ENCODE measurements at places on chromosomes 5 and 9. TPM values are rescaled to one million over a fixed set of nuclear protein-coding genes. Genes with fewer than 3 reads are reported as not detected.

DNA sequence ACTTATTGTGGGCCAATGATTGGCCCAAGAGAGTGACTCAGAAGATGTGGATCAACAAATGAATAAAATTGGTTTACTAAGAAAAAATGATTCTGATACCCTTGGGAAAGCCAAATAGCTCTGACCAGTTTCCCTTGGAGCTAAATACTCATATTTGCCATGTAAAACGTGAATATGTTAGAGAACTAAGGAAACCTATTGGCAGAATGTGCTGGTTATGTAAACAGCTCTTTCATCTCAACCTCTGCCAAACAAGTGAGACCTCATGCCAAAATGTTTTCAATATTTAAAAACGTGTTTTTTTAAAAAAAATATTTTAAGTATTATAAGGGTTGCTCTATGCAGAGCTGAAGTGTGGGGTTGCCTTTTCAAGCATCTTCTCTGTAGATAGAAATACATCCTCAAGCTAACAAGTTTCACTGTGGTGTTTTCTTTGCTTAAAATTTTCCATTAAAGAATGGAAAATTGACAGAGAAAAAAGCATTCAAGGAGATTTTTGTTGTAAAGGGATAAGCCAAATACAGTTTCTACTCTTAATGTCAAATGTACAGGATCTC lies 186.9 kb upstream of the TUT7 start:
- DNase-seq = no peak

DNA sequence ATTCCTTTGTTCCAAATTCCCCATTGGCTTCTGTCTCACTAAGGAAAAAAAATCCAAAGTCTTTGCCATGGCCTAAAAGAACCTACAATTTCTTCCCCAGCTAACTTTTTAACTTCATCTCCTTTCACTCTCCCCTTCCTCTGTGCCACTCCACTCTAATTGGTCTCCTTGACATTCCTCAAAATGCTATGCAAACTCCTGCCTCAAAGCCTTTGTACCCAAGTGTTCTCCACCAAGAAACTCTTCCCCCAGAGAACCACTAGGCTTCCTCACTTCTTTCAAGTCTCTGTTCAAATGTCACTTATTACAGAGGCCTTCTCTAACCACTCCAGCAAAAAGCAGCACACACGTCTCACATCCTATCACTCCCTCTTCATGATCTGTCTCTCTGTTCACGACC lies 91.6 kb upstream of the NR4A3 start:
- no peak for DNase-seq

GRCh38 chr9:85702191-85702590 lies 39.6 kb downstream of the AGTPBP1 start:
- no peak for DNase-seq

GRCh38 chr5:105789246-105789645 lies 1881.5 kb downstream of the EFNA5 start:
- no peak for DNase-seq

- no peak for DNase-seq
Observed at GRCh38 chr9:114908104-114908622, 22.2 kb downstream of the TNFSF8 start.

DNA sequence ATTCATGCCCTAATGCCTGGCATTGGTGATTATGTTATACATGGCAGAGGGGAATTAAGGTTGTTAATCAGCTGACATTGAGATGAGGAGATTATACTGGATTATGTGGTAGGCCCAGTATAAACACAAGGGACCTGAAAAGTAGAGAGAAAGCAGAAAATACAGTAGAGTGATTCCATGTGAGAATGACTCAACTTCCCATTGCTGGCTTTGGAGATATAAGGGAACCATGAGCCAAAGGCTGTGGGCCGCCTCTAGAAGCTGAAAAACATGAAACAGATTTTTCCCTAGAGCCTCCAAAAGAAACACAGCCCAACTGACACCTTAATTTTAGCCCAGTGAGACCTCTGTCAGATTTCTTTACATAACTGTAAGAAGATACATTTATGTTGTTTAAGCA lies 65.0 kb upstream of the CTXN3 start:
- DNase-seq = no peak

DNA sequence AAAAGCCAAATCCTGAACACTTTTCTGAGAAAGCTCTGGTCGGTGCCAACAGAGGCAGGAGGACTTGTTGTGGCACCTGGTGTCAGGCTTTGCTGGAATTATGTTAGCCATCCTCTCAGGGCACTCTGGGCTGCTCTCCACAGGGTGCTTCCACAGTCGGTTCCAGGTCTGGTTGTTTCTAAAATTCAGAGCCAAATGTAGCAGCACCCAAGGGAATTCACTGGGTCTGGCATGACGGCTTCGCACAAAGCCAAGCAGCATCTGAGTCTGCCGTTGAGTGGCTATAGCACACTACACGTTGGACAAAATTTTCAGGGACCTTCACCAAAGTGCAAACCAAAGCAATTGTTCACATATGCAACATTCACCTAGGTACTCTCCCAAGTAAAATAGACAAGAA lies 110.2 kb downstream of the PJA2 start:
- DNase-seq = no peak

- DNase-seq = no peak
Observed at GRCh38 chr5:126852091-126852571, 75.2 kb downstream of the LMNB1 start.

DNA sequence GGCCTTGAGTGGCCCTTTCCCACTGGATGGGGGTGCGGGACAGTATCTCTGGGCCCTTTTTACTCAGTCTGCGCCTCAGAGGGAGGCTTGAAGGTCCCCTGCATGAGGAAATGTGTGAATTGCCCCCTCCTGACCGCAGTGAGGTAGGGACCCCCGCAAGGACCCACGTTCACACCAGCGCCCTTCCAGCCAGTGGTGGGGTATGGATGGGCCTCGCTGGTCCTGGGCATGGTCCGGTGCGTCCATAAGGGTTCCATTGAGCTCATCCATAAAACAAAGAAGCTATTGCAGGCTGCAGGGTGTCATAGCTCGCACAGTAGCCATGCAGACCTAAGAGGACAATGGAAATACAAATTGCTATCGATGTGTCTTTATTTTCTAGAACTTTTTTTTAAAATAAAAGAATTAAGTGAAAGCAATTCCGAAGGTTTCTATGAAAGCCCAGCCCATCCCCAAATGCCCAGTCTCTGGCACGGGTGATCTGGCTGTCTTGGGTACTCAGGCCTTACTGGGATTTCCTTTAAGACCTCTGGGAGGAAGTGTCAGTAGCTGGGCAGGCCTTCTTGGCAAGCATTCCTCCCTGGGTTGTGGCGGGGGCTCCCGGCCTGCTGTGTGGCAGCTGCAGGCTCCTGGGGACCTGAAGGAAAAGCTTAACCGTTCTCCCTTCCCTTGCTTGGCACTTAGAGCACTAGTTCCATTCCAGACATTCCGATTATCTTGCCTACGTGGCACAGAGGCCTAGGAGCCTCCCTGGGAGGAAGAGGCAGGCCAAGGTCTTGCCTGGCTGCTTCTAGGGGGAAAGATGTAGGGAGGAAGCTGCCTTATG lies 1.5 kb upstream of the SEMA5A start:
- DNase-seq = no peak

The GPRIN1 gene
- total RNA-seq = 10.7 TPM

The SPINK1 gene
- 2.2 TPM for total RNA-seq

The NOXA1 gene
- total RNA-seq = 0.63 TPM
